Aorta (tissue), 5 donors: ENCODE measurements at places on chromosomes 2 and 18.

DNA sequence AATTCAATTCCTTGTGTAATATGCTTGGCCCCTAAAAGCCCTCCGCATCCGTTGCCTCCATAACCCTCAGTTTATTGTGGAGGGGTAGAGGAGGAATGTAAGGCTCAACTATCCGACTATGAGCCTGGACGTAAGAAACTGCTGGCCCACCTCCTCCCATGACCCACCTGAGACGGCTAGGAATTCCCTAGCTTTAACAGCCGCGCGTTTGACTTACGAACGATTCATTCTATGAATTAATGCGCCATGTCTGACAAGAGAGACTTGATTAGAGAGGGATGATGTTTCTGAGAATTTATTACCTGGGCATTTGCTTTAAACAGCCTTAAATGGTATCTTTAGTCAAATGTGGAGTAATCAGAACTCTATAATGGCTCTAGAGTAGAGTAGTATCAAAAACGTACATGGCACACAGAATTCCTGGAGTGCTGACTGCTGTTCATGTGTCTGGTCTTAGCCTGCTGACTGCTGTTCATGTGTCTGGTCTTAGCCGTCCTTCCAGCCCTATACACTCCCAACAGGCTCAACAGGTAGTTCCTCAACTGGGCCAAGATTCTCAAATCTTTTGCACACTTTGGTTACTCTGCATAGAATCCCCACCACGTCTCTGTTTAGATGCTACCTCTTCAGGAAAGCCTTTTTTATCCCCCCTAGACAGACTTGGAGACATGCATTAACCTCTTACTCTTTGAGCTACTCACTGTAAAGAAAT is 899 bp upstream of the GFPT1 start:
- no peak for DNase-seq

DNA sequence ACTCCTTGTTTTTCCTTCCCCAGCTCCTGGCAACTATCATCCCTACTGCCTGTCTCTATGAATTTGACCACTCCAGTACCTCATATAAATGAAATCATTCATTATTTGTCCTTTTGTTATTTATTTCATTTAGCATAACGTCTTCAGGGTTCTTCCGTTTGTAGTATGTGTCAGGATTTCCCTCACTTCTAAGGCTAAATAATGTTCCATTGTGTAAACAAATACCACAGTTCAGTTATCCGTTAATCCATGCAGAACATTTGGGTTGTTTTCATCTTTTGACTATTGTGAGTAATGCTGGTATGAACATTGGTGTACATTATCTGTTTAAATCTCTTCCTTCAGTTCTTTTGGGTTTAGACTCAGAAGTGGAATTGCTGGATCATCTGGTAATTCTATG is 18.8 kb downstream of the DYNC2LI1 start:
- no peak for DNase-seq

GRCh38 chr2:182628916-182629315 is 87.1 kb upstream of the DNAJC10 start:
- DNase-seq, result no peak

DNA sequence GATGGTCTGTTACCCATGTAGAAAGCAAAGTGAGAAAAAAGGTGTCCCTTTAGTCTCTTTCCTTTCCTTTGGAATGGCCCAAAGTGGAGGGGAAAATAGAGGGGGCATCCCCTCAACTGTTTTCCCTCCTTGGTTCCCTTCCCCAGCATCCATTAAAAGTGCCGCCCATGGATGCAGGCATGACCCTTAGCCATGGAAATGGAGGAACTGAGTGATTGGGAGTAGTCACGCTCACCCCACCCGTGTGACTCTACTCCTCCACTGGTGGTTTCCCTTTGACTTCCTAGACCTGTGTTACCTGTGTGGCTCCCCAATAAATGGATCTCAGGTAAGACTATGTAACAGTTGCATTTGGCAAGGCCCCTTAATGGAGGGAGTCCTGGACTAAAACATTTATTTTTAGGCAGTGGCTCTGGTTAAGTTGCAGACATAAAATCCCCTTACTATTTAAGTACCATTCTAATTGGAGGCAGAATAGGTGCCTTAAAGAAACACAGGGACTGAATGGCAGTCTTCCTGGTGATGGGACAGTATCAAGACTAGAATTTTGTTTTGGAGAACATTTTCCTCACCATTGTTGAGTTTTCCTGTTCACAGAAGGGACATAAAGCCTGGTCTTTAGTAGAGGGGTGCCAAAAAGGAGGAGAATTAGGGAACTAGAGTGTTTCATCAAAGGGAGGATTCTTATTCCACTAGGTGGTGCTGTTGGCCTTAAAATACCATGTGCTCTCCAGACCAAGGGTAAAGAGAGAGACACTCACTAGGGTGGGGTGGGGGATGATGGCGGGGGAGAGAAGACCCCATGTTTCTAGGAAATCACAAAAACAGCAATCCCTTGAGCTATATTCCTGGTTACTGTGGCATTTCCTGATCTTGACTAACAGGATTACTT is 25.7 kb upstream of the PLA2R1 start:
- no peak for DNase-seq

DNA sequence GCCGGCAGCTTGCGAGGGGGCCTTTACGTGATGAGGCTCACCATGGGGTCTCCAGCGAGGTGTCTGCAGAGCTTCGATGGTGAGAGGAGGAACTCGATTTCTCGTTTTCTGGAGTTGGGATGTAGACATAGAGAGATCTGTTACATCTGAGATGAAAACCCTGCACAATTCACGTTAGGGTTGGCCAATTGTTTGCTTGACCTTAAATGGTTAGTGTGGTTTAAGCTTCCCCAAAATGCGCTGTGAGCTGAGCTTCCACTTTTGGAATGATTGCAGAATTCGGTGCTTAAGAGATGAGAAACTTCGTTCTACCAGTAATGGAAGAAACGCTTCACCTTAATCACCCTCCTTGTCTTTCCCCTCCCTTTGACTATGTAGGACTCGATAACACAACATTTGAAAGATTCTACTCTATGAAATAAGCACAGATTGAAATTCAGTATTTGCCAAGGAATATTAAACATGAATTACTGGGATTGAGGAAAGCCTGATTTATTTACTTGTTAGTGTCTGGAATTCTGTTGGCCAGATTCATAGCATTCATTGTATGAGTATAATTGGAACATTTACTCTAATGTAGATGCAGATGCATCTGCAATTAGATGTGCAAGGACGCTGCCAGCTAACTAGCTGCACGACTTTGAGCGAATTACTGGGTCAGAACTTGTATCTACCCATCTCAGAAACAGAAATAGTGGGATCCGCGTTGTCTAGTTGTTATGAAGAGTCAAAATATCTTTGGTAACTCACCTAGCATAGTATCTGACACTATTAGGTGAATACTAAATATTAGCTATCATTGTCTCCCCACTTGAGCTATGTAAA is 1.6 kb upstream of the KLF7 start:
- DNase-seq, result no peak

GRCh38 chr2:43889416-43889815 is 50.6 kb downstream of the ABCG8 start:
- DNase-seq, result no peak

DNA sequence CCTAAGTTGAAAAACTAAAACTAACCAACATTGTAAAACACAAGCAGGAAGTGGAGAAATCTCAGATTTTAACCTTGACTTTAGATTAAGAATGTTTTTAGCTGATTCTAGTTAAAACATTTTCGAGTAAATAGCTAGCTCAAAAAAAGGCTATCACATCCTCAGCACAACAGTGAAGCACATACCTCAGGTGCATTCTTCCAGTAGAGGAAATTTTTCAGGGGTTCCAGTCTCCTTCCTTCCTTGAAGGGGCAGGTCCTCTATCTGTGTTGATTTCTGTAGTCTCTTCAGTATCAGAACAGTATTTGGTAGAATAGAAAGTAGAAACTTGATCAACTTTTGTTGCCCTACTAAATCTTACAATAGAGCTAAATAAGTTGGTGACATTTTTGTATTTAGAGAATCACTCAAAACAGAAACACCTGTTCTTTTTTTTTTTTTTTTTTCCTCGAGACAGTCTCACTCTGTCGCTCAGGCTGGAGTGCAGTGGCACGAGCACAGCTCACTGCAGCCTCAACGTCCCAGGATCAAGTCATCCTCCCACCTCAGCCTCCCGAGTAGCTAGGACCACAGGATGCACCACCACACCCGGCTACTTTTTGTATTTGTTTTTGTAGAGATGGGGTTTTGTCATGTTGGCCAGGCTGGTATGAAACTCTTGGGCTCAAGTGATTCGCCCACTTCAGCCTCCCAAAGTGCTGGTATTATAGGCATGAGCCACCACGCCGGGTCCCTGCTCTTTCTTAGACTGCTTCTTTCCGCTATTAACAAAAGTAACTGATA is 6.9 kb upstream of the GPR155 start:
- no peak for DNase-seq

GRCh38 chr18:40529478-40529877 is 1425.6 kb upstream of the PIK3C3 start:
- DNase-seq, result no peak

GRCh38 chr2:66000901-66001300 is 434.0 kb upstream of the MEIS1 start:
- no peak for DNase-seq
